ENCODE measurements at places on chromosomes 16 and 17. TPM values are rescaled to one million over a fixed set of nuclear protein-coding genes. Genes with fewer than 3 reads are reported as not detected.

DNA sequence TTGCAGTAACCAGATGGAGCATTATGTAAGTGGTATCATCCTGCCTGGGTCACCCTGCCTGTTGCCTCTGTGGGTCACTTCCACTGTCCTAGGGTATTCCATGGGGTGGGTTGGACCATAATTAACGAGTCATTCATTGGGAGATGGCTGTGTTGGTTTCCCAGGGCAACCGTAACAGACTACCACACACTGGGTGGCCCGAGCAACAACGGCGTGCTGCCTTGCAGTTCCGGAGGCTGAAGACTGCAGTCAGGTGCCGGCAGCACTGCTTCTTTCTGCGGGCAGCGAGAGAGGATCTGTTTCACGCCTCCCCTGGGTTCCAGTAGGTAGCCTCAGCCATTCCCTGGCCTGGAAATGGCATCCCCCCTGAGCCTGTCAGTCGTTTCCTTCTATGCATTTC is 28.9 kb upstream of the CMIP start:
- H3K36me3 ChIP-seq: no peaks in the 10 kb centered on the region
- no peak for DNase-seq
- no peaks in the 10 kb centered on the region for H3K27me3 ChIP-seq
- no peaks in the 10 kb centered on the region for H3K4me1 ChIP-seq

DNA sequence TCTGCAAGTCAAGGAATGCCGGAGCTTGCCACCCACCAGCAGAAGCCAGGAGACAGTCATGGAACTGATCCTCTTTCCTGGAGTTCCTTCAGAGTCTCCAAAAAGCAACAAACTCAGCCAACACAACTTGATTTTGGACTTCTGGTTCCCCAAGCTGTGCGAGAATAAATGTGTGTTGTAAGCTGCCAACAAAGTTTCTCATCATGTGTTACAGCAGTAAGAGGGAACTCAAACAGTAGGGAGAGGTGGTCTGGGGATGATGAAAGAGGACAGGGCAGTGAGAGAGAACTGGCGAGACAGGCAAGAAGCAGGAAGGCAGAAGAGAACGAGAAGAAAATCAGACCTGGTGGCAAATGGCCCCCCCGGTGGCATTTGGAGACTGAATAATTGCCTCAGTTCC is 204.9 kb downstream of the MAF start:
- H3K27me3 ChIP-seq: no peaks in the 10 kb centered on the region
- H3K36me3 ChIP-seq: no peaks in the 10 kb centered on the region
- H3K4me3 ChIP-seq: no peak overlapping the region
- no peak overlapping the region for H3K27ac ChIP-seq
- no peaks in the 10 kb centered on the region for H3K4me1 ChIP-seq
- no peak for DNase-seq

- H3K27me3 ChIP-seq: no peaks in the 10 kb centered on the region
- DNase-seq: no peak
- no peaks in the 10 kb centered on the region for H3K36me3 ChIP-seq
- H3K27ac ChIP-seq: no peak overlapping the region
- no peaks in the 10 kb centered on the region for H3K4me1 ChIP-seq
- H3K4me3 ChIP-seq: no peak overlapping the region
Measured at GRCh38 chr17:79563237-79564013, 47.4 kb downstream of the RBFOX3 start.

DNA sequence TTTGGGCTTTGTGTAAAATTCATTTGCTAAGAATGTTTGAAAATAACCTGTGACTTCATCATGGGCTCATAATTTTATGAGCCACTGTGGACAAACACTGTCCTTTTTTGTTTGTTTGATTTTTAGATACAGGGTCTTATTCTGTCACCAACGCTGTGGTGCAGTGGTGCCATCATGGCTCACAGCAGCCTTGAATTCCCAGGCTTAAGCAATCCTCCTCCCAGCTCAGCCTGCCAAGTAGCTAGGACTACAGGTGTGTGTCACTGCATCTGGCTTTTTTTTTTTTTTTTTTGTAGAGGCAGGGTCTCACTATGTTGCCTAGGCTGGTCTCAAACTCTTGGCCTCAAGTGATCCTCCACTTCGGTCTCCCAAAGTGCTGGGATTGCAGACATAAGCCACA is 8.3 kb downstream of the TEX2 start:
- no peak overlapping the region for H3K27ac ChIP-seq
- peaks cover 3% of the 10 kb centered on the region for H3K4me1 ChIP-seq
- H3K4me3 ChIP-seq: no peak overlapping the region

DNA sequence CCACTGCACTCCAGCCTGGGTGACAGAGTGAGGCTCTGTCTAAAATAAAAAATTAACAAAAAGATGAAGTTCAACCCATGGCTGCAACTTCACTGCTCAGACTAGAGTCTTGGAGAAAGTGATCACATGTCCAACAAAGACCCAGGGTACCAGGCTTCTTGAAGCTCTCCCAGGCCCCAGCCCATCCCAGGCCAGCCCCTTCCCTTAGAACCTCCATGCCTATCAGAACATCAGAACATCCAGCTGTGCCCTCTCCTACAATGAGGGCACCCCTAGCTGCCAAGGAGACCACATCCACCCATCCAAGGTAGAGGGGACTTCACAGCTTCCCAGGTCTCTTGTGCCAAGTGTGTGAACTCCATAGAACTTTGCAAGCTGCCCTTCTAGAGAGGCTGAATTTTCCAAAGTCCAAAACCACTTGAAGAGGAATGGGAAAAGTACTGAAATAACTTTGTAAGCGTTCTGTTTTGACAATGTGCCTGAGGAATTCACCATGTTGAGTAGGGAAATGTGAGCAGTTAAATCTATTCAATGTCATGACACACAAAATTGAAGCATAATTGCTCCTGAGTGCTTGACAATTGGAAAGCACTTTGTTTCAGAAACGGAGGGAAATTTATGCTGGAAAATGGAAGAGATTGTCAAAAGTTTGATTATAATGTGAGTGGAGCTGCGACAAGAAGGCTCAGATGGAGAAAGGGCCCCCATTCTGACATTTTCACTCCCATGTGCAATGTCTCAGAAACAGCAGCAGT is 230.4 kb downstream of the ZNF423 start:
- no peaks in the 10 kb centered on the region for H3K27me3 ChIP-seq
- H3K27ac ChIP-seq: no peak overlapping the region
- DNase-seq: no peak

- no peaks in the 10 kb centered on the region for H3K27me3 ChIP-seq
- no peak overlapping the region for H3K4me3 ChIP-seq
- H3K27ac ChIP-seq: no peak overlapping the region
- no peaks in the 10 kb centered on the region for H3K36me3 ChIP-seq
- no peak for DNase-seq
Measured at GRCh38 chr17:48800626-48801217, 16.3 kb downstream of the TTLL6 start.

GRCh38 chr17:43987131-43988021 is 17.0 kb upstream of the NAGS start:
- no peak overlapping the region for H3K27ac ChIP-seq
- peaks cover 30% of the 10 kb centered on the region for H3K27me3 ChIP-seq
- peaks cover 8% of the 10 kb centered on the region for H3K4me1 ChIP-seq
- H3K4me3 ChIP-seq: no peak overlapping the region
- no peak for DNase-seq

DNA sequence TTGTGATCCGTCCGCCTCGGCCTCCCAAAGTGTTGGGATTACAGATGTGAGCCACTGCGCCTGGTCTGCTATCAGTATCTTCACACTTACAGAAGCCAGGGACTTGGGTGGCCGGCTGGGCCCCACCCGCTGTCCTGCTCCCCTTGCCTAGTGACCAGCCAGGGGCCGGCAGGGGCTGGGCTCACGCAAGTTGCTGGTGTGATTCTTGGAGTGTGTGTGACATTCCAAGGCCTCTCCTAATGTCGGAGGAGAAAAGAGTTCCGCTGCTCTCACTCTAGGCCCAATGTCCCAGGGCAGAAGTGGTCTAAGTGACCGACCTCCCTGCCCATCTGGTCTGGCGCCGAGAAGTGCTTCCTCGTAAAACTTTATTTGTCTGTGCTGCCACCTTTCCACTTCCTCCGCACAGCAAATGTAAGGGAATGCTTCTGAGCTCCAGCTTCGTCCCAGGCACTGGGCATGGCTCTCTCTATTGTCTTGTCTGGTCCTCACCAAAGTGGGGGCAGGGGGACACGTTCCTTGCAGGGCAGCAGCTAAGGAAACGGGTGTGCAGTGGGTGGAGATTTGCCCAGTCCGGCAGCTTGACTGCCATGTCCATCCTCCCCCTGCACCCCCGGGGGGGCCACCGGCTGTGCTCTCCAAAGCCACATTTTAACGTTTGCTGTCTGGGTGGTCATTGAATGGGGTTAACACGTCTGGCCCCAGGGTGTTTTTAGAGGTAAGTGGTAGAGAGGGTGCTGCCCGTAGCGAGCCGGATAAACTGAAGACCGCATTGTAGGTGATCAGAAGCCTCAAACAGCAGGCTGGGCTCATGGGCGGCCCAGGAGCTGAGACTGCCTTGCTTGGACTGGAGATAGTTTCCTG is 7.8 kb upstream of the GSE1 start:
- DNase-seq: no peak
- H3K27me3 ChIP-seq: no peaks in the 10 kb centered on the region
- H3K36me3 ChIP-seq: no peaks in the 10 kb centered on the region

DNA sequence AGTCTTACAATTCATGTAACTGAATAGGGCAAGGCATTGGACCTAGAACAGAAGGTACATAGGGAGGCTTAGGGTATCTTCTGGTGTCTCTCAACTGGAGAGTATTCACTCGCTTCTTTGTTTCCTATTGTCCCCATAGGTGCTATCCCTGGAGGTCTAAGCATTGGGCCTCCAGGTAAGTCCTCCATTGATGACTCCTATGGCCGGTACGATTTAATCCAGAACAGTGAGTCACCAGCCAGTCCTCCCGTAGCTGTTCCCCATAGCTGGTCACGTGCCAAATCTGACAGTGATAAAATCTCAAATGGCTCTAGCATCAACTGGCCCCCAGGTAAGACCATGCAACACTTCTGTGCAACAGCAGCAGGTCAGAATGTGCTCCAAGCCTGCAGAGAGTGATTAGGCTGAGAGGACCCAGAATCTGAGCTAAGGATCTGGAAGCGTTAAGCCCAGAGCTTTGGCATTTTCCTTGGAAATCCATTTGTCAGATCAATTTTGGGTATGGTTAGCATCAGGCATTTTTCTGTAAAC is 35.7 kb downstream of the TMC6 start:
- H3K4me1 ChIP-seq: no peaks in the 10 kb centered on the region
- H3K4me3 ChIP-seq: no peak overlapping the region
- H3K27ac ChIP-seq: no peak overlapping the region
- DNase-seq: no peak
- H3K36me3 ChIP-seq: no peaks in the 10 kb centered on the region

GRCh38 chr16:20916289-20916688 is 15.7 kb downstream of the LYRM1 start:
- H3K4me1 ChIP-seq: no peaks in the 10 kb centered on the region
- no peak for DNase-seq
- H3K27me3 ChIP-seq: no peaks in the 10 kb centered on the region
- H3K27ac ChIP-seq: no peak overlapping the region

DNA sequence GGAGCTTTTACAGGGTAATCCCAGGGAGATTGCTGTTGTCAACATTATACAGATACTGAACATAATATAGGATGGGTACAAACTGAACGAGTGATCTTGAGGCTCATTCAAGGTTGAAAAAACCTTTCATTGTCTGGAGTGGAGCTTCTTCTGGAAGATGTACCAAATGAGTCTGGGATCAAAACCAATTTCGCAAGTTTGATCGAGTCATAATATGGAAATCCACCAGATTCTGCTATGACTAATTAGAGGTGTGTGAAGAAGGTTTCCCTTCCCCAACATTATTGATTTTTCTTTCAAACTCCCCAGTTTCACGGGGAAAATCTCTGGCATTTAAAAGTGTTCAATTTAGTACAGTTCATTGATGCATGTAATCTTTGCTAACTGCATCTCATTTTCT is 324.1 kb downstream of the ZFHX3 start:
- no peak for DNase-seq
- H3K4me3 ChIP-seq: no peak overlapping the region
- H3K36me3 ChIP-seq: no peaks in the 10 kb centered on the region
- H3K4me1 ChIP-seq: no peaks in the 10 kb centered on the region
- no peaks in the 10 kb centered on the region for H3K27me3 ChIP-seq

GRCh38 chr16:72442385-72443158 is 270.6 kb upstream of the PMFBP1 start:
- no peaks in the 10 kb centered on the region for H3K27me3 ChIP-seq
- DNase-seq: no peak
- H3K4me3 ChIP-seq: no peak overlapping the region
- H3K4me1 ChIP-seq: no peaks in the 10 kb centered on the region
- no peaks in the 10 kb centered on the region for H3K36me3 ChIP-seq

- H3K36me3 ChIP-seq: no peaks in the 10 kb centered on the region
- DNase-seq: no peak
- H3K4me3 ChIP-seq: no peak overlapping the region
- no peak overlapping the region for H3K27ac ChIP-seq
- no peaks in the 10 kb centered on the region for H3K4me1 ChIP-seq
- H3K27me3 ChIP-seq: no peaks in the 10 kb centered on the region
Measured at GRCh38 chr17:76927577-76927976, 59.4 kb downstream of the MGAT5B start.

- no peaks in the 10 kb centered on the region for H3K4me1 ChIP-seq
- no peak for DNase-seq
- H3K4me3 ChIP-seq: no peak overlapping the region
- no peaks in the 10 kb centered on the region for H3K36me3 ChIP-seq
- H3K27ac ChIP-seq: no peak overlapping the region
Measured at GRCh38 chr17:30093463-30094147, 23.0 kb upstream of the NSRP1 start.

DNA sequence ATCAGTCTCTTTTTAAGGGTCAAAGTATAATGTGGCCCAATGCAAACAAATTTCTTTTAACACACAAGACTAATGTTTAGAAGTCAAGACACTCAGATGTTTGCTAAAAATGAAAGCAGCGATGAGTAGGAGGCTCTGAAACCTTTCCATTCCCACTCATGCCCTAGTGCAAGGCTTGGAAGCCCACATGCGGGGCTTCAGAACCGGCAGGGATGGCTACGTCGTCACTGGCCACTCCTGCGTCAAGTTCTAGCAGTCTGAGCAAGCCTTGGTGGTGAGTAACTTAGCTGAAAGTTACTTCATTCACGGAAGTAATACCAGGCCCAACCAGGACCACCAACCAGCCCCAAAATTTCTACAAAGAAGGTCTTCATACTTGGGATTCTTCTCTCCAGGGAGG is 14.8 kb upstream of the TMED6 start:
- no peak overlapping the region for H3K4me3 ChIP-seq
- peak overlapping the region; percentile 76 for H3K27ac ChIP-seq
- no peaks in the 10 kb centered on the region for H3K4me1 ChIP-seq
- no peak for DNase-seq
- no peaks in the 10 kb centered on the region for H3K27me3 ChIP-seq

GRCh38 chr17:79991140-79991923 is 44.3 kb downstream of the TBC1D16 start:
- H3K4me1 ChIP-seq: no peaks in the 10 kb centered on the region
- H3K27me3 ChIP-seq: no peaks in the 10 kb centered on the region
- peak; percentile 81 for DNase-seq
- peak overlapping the region; percentile 31 for H3K4me3 ChIP-seq

Gene SPATA32
- total RNA-seq: not detected

Gene LGALS9B
- total RNA-seq: not detected

Gene TMC8
- 0.51 TPM for total RNA-seq

Gene GOSR2
- total RNA-seq: 66.9 TPM

Gene CEP112
- 40.6 TPM for total RNA-seq

Gene C16orf96
- 0.30 TPM for total RNA-seq

Gene NMT1
- total RNA-seq: 115 TPM

Gene CBX1
- 47.1 TPM for total RNA-seq
